ENCODE measurements at places on chromosomes 2 and 18.

DNA sequence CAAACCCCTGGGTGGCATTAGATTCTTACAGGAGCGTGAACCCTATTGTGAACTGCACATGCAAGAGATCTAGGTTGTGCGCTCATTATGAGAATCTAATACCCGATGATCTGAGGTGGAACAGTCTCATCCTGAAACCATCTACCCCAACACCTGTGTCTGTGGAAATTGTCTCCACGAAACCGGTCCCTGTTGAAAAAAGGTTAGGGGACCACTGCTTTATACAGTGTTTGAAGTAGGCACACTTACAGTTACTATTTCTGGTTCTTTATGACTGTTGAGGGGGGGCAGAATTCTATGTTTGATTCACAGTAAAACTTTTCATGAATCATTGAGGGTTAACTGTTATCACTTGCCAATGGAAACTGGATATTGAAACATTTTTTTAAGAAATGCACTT, 72.0 kb downstream of the RIF1 start:
- DNase-seq = no peak

GRCh38 chr18:79904357-79905147, 46.9 kb downstream of the SLC66A2 start:
- DNase-seq = no peak

DNA sequence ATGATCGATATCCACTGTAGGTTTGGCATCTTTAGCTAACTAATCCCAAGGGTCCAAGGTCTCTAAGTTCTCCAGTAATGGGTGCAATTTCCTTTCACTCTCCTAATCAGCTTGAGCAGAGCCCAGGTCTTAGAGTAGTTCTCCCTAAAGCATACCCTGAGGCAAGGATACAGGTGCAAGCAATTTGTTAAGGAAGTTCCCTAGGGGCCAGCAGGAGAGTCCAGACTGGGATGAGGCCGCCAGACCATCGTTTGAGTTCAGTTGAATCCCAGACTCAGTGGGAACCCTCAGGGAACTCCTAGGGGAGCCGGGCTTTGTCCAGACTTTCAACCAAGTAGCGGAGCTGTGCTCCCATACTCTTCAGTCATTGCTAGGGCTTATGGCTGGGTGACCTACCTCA, 835.4 kb upstream of the CDH2 start:
- DNase-seq = no peak

GRCh38 chr18:58526425-58527284, 102.2 kb downstream of the ALPK2 start:
- no peak for DNase-seq

DNA sequence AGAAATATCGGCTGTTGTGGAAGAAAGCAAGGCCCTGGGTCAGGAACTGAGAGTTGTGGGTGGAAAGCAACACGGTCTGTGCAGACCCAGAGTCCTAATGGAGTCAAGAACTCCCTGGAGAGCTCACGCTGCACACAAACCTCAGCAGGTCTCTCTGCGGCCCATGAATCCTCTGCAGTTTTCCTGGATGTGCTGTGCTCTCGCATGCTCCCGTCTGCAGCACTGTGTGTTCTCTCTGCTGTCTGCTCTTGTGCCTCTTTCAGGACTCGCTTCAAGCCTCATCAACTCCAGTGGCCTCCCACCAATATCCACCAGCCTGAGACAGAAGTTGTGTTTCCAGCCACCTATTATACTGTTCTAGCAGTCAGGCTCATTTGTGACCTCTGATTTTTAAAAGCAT, 24.3 kb downstream of the RNU4ATAC start:
- no peak for DNase-seq

- no peak for DNase-seq
Measured at GRCh38 chr2:164717000-164717803, 95.9 kb upstream of the GRB14 start.

GRCh38 chr2:238940806-238941205, 92.9 kb downstream of the TWIST2 start:
- no peak for DNase-seq

- no peak for DNase-seq
Measured at GRCh38 chr2:140257692-140258300, 1477.6 kb upstream of the NXPH2 start.

- no peak for DNase-seq
Measured at GRCh38 chr2:36582538-36582937, 15.4 kb downstream of the FEZ2 start.

- no peak for DNase-seq
Measured at GRCh38 chr2:138036522-138036921, 72.2 kb downstream of the HNMT start.

- DNase-seq = no peak
Measured at GRCh38 chr2:197131558-197131855, 179.1 kb downstream of the ANKRD44 start.

DNA sequence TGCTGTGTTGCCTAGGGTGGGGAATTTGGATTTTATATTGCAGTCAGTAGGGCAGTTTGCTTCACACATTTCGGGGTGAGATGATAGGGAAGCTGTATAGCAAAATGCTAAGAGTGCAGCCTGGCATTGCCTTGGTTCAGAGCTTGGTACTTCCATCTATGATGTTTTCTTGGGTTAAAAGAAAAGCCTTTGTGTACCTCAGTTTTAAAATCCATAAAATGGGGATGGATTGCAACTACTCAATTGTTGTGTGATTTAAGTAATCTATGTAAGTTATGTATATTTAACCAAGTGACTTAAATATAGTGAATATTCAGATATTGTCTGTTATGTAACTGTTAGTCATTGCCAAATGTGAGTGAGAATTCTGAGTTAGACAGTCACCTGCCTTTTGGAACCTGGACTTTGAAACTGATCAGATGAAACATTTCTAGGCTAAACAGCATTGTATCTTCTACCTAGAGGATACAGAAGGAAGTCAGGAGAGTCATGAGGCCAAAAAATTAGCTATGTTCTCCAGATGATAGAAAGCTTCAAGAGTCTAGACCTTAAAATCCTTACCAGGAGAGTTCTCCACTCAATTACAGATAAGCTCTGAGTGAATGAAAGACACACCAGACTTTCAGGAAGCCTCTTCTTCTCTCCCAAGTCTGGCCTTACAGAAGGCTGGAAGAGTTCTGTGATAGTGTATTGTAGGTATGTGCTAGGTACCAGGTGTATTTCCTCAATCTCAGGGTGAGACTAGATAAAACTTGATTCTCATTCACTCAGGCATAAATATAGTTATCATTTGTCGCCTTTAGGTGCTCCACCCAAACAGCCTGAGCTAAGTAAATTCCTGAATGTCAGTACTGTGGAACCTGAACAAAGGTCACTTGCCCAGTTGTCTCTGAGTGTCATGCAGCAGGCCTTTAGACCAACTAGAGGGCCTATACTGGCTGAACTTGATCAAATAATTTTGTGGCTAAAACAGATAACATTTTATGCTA, 7.5 kb downstream of the RIOK3 start:
- DNase-seq = no peak

GRCh38 chr18:55079481-55080355, 120.5 kb upstream of the CCDC68 start:
- DNase-seq = no peak

DNA sequence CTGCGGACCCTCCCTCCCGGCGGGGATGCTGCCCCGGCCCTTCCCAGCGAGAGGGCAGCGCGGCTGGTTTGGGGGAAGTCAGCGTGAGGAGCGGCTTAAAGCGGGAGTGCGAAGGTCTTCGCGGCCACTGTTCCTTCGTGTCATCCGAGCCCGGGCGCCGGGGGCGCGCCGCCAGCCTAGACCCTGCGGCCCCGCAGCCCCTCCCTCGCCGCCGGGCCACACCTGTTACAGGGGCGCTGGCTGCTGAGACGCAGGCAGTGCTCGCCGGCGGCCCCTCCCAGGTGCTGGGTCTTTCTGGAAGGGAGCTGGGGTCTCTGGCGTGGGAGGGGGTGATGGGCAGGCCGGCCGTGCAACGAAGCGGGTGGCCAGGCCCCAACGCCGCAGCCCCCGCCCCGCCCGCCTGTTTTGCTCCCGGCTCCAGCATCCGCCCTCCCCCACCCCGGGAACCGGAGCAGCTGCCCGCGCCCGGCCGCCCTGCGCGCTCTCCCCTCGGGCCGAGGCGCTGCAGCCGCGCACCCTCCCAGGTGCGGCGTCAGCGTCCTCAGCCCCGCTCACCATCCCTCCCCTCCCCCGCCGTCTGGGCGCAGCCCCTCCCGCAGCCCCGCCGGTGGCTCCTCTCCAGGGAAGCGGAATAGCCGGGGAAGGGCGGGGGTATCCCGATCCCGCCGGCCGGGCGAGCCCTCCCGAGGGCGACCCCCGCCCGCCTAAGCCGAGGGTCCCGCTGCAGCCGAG, 727 bp downstream of the KIF1A start:
- DNase-seq = no peak

DNA sequence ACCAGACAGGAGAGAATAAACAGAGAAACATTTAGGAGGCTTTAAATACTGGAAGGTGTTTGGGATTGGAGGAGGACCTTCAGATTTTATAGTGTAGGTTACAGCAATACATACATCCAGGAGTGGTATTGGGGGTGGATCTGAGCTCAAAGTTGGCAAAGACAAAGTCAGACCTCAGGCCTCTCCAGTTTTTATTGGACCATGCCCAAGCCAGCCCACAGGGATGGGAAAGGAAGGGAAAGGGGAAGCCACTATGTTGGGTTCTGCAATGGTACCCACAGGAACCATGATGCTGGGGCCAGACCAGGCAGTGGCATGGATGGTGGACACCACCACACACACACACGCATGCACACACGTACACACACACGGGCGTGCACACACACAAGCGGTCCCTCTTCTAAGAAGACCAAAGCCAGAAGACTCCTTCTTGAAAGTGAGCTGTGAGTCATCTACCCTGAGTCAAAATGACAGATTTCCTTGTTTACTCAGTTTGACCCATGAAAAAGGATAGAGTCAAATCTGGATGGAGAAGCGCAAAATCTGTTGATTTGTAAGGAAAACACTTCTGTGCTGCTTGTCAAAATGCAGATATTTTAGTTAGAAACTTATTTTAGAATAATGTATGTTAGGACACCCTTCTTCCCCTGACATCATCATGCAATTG, 87.9 kb downstream of the TRABD2A start:
- no peak for DNase-seq

GRCh38 chr2:70633508-70633907, 79.9 kb upstream of the TGFA start:
- no peak for DNase-seq

GRCh38 chr2:163600801-163601200, 135.0 kb downstream of the FIGN start:
- DNase-seq = no peak

GRCh38 chr2:241417626-241418025, 61.5 kb downstream of the FARP2 start:
- no peak for DNase-seq

DNA sequence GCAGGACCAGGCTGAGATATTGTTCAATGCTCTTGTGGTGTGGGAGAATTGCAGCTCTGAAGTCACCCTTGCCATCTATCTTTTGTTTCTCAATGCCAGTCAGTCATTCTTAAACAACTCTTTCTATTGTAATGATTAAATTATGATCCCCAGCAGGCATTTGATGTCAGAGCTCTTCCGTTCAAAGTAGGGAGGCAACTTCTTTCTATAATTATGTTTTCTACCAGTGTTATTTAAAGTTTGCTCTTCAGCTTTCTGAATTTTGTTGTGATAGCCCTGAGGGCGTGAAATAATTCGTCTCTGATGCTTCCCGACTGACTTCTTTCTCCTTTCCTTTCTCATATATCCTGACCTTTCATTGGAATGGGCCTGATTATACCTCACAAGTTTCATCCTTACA, 161.4 kb upstream of the KLHL14 start:
- DNase-seq = no peak
